ENCODE measurements at places on chromosomes 3 and 15. TPM values are rescaled to one million over a fixed set of nuclear protein-coding genes. Genes with fewer than 3 reads are reported as not detected.

DNA sequence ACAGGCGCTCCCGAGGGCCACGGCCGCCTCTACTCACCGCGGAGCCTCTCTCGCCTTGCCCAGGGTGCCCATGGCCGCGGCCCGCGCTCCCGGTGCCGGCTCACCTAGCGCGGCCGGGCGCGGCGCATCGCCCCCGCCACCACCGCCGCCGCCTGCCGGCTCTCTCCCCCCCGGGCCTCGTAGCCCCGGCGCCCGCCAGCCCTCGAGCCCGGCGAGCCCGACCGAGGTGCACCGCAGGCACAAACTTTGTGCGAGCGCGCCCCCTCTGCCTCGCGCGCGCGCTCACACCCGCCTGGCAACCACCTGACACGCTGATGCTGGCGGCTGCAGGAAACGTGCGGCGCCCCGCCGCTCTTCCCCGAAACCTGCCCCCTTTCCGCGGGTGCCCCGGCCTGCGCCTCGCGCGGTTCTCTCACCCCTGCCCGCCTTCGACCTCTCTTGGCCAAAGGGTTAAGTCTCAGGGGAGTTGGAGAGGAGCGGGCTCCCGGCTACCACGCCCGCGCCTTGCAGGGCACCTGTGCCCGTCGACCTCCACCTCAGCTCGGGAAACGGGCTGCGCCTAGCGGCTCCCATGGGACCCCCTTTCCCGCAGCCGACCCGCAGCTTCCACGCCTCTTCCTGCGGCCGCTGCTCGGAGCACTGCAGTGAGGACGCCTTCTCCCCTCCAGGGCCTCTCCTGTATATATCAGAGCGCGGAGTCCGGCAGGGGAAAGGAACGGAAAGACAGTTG, at the start of gene RASGRP1:
Gene RASGRP1, minus strand, starts transcription at position 258 of the 730 bp plus-strand sequence. Its CDS starts 186 bp downstream, at position 72.
- DNase-seq = peak; percentile 92

CHL1 gene
- not detected for total RNA-seq

GRCh38 chr3:126319701-126320295, 37.4 kb downstream of the KLF15 start:
- DNase-seq = no peak

ZSCAN29 gene
- total RNA-seq = 34.7 TPM

CP gene
- total RNA-seq = not detected

DNAH12 gene
- 0.06 TPM for total RNA-seq

DNA sequence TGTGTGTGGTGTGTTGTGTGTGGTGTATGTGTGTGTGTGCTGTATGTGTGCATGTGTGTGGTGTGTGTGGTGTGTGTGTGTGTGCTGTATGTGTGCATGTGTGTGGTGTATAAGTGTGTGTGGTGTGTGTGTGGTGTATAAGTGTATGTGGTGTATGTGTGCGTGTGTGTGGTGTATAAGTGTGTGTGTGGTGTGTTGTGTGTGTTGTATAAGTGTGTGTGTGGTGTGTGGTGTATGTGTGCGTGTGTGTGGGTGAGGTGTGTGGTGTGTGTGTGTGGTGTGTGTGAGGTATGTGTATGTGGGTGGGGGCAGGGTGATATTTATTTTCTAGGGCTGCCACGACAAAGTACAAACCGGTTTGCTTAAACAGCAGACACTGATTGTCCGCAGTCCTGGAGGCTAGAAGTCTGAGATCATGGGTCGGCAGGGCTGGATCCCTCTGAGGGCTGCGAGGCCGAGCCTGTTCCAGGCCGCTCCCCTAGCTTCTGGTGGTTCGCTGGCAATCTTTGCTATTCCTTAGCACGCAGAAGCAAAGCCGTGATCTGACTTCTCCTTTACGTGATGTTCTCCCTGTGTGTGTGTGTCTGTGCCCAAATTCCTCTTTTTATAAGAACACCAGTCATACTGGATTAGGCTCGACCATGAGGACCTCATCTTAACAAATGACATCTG, 160.2 kb downstream of the XXYLT1 start:
- no peak for DNase-seq

DNA sequence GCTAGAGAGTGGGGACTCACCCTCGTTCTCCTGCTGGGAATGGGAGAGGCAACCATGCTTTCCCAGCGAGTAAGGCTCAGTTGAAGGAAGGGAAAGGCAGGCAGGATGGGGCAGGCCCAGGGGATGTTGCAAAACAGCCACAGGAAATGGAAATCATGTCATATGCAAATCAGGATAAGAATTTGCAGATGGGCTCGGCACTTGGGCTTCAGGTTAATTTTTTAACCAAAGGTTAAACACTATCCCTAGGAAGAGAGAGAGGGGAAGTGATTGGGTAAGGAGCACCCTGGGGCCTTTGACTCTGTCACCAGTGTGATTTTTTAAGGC, 14.6 kb upstream of the PLA2G4E start:
- no peak for DNase-seq

DNA sequence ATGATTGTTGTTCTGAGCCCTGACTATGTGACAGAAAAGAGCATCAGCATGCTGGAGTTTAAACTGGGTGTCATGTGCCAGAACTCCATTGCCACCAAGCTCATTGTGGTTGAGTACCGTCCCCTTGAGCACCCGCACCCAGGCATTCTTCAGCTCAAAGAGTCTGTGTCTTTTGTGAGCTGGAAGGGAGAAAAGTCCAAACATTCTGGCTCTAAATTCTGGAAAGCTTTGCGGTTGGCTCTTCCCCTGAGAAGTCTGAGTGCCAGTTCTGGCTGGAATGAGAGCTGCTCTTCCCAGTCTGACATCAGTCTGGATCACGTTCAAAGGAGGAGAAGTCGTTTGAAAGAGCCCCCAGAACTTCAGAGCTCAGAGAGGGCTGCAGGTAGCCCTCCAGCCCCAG, 142.0 kb downstream of the IL1RAP start:
- DNase-seq = no peak
